Stimulated activated CD4-positive, alpha-beta T cell treated with anti-CD3 and anti-CD28 coated beads, TNF-alpha, amount 100 ng/mL, for 24 hours (primary cell): ENCODE measurements at places on chromosomes 4 and X.

DNA sequence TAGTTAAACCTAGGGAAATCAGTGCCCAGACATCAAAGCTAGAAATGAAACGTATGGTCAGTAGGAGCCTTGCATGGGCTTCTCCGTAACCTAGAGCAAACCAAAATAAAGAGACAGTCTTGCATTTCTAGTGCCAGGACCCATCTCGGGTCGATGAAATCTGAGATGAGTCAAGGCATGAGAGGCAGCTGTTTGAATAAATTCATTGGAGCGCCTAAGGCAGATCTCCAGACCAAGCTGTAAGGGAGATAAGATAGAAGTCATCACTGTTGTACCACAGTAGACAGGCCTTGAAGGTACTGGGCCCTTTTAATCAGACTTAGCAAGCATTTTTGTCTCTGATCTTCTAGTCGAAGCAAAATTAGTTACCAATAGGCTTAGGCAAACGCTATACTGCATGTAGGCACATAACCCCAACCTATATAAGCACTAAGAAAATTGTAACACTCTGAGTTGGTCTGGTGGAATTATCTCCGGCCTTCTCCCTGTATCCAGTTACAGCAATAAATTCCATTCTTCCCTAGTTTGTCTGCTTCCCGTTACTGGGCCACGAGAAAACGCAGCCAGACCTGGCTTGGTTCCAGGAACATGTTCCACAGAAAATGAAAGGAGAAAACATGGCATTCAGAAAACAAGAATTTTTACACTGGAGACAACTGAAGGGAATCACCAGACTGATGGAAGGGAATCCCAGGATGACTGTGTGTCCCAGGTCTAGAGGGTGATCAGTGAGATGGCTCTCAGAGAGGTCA lies 21.1 kb upstream of the PAPSS1 start:
- DNase-seq = no peak

DNA sequence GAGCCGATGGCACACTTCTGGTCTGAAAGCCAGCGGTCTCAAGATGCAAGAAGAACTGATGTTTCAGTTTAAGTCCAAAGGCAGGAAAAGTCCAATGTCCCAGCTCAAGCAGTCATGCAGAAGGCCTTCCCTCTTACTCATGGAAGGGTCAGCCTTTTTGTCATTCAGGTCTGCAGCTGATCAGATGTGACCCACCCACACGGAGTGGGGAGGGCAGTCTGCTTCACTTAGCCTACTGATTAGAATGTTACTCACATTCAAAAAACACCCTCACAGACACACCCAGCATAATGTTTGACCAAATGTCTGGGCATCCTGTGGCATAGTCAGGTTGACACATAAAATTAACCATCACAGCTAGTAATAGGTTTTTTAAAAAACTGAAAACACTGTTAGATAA lies 6.6 kb downstream of the HCCS start:
- no peak for DNase-seq

DNA sequence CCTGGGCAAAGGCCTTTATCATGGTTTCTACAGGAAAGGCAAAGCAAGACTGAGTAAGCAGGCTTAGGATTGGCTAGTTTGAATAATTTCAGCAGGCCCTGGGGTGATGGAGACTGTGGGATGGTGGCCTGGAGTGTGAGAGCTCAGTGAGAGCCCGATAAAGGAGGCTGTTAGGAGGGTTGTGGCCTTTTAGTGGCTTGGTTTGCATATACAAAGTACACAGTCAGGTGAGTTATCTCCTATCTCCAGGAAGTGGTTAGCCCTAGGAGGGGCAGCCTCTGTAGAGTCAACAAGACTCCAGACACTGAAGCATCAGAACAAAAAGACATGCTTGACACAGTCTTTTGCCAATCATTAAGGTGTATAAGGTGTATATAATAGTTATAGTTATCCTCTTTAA lies 157.2 kb downstream of the CFAP299 start:
- DNase-seq = peak; percentile 6

DNA sequence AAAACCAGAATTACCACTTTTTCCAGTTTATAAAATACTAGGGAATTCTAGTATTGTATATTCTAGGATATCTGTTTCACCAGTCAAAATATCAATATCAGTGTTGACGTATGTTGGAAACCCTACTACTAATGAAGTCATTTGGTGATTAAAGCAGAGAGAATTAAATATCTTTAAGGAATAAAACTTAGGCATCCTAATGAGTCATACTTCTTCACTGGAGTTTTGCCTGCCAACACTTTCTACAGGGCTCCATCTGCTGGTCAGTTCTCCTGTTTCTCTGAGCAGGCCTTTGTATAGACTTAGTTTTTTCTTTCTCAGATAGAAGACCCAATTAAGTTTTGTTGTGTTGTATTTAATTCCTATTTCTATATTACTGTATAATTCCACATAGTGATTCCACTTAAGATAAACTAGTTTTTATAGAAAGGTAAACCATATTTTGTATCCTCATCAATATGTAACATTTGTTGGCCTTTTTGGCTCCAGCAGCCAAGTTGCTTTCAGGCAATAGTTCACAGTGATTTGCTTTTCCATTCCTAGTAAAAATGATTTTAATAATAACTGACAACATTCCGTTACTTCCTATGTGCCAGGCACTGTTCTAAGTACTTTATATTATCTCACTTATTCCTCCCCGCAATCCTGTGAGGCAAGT lies 3.5 kb downstream of the AP1AR start:
- DNase-seq = peak; percentile 31

DNA sequence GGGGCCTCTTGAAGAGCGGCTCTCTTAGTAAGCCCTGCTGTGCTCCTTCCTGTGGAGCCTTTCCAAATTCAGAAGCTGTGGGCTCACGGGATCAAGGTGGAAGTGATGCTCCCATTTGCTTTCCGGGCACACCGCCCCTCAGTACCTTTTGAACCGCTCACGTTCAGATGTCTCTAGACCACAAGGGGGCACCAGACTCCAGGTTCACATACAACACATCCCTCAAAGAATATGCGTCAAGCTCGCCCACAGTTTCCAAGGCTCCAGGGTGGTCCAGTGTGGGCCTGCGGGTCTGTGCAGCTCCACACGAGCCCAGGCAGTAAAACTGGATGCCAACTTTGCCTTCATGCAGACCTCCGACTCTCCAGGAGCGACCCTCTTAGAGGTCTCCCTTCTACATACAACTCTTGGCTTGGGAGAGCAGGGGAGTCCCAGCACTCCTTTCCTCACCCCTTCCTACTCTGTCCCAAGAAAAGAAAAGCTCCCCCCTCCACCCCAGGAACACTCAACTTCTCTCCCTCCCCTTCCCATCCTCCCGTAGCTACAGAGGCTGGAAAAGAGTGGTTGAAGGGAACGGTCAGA lies 11.0 kb downstream of the SUPT20HL1 start:
- DNase-seq = peak; percentile 22

DNA sequence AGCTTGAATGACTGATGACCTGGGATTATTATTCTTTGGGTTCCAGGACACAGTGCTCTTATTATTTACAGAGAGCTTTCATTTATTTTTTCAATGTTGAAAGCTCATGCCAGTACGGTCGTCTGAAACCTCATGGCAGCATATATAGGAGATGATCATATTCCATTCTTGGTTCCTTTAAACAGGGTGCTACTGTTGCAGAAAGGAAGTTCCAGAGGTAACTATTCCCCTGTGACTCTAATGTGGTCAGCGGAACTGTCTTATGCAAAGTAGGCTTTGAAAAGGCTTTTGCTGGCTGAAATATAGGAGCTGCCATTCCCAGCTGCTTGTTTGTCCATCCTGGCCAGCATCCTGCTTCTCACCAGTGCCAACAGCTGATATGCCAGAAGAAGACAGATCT lies 208.3 kb upstream of the LEF1 start:
- no peak for DNase-seq

GRCh38 chr4:153181700-153182099 lies 22.5 kb upstream of the TRIM2 start:
- DNase-seq = no peak

GRCh38 chrX:151393514-151393913 lies 3.5 kb upstream of the VMA21 start:
- DNase-seq = no peak

DNA sequence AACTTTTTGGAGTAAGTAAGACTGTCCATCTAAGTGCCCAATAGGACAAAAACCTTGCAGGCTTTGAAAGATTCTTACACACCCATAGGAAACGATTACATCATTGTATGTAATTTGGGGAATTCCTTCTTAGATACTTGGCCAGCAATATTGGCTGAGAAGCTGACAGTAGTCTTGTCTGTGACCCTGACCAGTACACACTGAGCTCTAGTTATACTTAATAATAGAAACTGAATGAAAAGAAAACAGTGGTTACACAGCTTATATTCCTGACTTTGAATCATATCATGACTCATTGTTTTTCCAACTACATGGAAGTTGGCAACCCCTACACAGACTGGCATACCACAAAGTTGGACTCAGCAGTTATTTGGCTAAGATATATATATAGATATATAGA lies 7.1 kb upstream of the TLR2 start:
- no peak for DNase-seq

- peak; percentile 3 for DNase-seq
Observed at GRCh38 chrX:14528629-14529289, 577 bp upstream of the GLRA2 start.

DNA sequence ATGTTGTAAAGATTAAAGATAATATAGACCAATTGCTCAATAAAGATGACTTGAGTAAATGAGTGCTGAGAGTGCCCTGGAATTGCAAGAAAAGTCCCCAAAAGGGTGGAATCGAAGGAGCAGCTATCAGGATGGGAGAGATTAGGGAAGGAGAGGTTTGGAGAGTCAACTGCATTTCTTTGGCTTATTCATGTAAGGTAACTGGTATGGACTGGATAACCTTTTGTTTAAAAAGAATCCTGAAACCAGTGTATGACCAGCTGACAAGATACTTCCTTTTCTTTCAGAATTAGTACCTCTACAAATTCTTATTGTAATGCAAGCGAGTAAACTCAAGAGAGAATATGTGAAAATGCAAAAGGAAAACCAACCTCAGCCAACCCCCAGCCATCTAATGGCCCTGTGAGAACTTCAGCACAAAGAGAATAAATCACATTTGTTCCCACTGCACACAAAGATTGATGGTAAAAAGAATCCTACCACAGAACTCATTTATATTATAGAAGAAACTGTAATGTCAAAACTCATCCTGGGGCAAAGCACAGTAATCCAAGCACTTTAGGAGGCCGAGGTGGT lies 24.5 kb upstream of the SPP1 start:
- DNase-seq = no peak

- no peak for DNase-seq
Observed at GRCh38 chrX:135985973-135986310, 707 bp downstream of the SLC9A6 start.

GRCh38 chrX:30930679-30931078 lies 41.6 kb upstream of the TAB3 start:
- DNase-seq = no peak

GRCh38 chr4:139144161-139144859 lies 32.7 kb downstream of the ELF2 start:
- no peak for DNase-seq
